ENCODE measurements at places on chromosomes 7 and 10.

DNA sequence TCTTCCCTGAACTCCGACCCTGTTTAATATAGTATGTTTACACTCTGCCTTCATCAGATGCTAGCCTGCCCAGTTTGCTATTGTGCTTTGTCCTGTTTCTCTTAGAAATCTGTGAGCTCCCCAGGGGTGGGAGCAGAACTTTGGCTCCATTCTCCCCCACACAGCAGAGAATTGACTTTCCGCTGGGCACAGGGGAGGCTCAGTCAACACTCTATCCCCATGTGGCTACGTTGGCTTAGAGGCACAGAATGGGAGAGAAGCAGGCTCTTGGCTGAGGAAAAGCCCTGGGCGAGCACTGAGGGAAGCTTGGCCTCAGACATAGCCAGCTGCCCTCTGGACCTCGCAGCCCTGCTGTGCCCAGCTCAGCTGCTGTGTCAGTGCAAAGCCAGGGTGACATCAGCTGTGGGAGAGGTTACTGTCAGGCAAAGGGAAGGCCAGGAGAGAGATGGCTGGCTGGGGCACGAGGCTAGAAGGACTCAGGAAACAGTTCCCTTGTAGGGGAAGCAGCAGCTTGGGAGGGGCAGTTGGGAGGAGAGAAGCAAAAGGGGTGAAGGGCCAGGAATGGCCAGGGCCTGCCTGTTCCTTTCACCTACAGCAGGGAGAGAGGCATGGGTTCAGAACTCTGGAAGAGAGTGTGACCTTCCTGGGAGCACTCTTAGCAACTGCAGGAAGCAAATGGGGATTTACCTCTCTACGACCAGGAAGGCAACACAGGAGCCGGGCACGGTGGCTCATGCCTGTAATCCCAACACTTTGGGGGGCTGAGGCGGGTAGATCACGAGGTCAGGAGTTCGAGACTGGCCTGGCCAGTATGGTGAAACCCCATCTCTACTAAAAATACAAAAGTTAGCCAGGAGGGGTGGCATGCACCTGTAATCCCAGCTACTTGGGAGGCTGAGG, 5.8 kb upstream of the SCD start:
- DNase-seq = no peak

GRCh38 chr7:65397730-65398142, 24.1 kb downstream of the ZNF92 start:
- DNase-seq = no peak

DNA sequence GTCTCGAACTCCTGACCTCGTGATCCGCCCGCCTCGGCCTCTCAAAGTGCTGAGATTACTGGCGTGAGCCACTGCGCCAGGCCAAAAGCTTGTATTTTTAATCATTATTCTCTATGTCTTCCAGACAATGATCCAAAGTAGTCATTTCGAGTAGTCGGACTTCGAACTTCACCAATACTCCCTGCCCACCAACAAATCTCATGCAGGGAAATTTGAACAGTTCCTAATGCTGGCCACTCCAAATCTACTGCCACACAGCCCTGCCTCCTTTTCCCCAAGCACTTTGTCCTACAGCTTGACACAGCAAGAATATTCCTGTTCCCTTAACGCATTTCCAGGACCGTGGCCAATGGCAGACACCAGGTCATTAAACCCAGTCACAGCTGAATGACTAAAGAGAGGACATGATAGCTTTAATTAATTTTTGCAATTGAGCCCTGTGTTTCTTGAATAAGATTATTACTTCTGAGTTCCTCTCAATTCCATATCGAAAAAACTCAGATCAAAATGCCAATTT, 142.3 kb upstream of the NRP1 start:
- no peak for DNase-seq

GRCh38 chr10:16945593-16945992, 128.4 kb upstream of the RSU1 start:
- DNase-seq = no peak

GRCh38 chr7:55129541-55130394, 111.0 kb downstream of the EGFR start:
- no peak for DNase-seq

DNA sequence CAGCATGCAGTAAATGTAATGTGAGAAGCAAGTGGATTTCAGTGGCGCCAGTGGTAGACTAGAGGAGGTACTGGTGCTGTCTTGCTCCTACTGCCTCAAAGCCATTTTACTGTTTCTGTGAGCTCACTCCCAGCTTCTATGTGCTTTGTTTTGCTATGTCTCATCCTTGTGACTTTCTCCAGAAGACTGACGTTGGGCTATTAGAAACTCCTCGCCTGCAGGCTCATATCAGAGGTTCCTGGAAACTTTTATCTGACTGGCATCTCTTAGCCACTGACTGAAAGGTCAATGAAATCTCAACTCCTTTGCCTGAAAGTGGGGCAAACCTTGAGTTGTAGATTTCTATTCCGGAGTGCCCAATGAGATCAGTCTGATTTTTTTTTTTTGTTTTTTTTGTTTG, 66.4 kb upstream of the SORCS1 start:
- no peak for DNase-seq

DNA sequence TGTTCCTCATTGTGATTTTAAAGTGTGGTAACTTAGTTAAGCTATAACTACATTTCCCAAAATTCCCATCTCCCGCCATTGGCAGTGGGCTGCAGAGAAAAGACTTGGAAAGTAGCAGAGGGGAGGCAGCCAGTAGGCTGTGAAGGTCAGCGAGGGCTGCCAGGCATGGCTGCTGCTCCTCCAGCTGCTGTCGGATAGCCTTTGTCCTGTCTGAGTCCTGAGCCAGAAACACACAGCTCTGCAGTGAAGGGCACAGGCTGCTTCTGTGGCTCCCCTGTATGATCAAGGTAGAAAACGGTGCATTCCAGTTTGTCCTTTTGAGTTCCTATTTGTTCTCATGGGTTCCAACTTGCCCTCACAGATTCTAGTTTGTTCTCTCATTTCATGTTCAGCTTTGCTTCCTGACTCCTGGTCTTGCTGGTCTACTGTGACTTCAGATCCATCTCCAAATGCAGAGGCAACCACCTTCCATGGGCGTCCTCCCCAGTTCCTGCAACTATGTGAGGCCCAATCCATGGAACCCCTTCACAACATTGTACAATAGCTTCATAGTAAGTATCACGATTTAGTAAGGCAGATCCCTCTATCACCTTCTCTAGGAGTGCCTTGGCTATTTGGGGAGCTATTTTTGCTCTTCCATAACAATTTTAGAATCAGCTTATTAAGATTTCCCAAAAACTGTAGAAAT, 31.7 kb downstream of the SYPL1 start:
- no peak for DNase-seq

- DNase-seq = no peak
Measured at GRCh38 chr7:16795624-16796023, 9.2 kb downstream of the AGR2 start.

DNA sequence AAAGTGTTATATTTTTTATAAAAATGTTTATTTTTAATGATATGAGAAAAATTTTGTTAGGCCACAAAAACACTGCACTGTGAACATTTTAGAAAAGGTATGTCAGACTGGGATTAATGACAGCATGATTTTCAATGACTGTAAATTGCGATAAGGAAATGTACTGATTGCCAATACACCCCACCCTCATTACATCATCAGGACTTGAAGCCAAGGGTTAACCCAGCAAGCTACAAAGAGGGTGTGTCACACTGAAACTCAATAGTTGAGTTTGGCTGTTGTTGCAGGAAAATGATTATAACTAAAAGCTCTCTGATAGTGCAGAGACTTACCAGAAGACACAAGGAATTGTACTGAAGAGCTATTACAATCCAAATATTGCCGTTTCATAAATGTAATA, 64.8 kb upstream of the CAPZA2 start:
- no peak for DNase-seq

GRCh38 chr10:36647540-36647939, 477.9 kb upstream of the ANKRD30A start:
- DNase-seq = no peak

DNA sequence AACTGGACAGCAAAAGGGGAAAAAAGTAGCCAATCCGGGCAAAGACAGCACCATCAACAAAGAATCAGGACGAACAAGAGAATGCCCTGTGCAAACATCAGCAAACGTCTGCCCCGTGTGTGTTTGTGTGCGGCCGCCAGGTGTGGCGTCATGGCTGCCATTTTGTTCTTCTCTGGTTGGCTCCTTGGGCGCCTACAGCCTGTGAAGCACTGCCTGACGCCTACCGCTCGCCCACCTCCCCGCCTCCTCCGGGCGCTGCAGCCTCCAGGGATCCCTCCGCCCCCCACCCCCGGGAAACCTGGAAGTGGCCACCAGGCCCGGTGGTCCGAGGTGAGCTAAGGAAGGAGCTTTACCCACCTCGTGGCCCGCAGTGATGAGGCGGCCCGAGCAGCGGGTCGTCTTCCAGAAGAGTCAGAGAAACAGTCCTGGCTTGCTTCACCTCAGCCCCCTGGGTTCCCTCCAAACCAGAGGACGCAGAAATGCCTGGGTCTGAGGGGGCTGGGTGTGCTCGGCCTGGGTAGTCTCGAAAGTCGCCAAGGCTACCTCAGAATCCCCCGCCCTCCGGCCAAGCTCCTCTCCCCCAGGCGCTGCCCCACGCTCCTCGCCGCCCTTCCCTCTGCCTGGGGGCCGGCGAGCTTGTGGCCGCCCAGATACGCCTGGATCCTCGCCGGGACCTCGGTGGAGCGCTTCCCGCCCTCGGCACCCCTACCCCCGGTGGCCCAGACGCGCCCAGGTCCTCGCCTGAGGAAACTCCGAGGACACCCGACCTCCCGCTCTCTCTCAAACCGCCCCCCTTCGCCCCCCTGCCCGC, 61.8 kb upstream of the IL6 start:
- no peak for DNase-seq

DNA sequence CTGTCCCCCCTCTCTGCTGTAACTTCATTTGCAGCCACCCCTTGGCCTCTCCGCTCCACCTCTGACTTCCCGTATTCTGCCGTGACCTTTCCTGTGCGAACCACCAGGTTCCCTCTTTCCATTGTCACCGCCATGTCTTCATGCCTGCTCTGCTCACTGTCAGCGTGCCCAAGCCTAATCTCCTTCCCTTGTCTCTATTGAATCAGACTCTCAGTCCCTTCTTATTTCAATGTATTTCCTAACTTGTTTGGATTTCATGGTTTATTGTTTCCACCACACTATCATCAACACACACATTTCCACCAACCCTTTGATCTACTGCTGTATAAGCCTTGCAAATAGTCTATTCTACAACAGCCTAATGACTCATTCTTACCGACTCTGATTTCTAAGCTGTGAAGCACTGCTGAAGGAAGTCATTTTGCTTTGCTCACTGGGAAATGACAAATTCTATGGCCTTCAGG, 30.0 kb upstream of the INHBA start:
- no peak for DNase-seq

- no peak for DNase-seq
Measured at GRCh38 chr7:139118234-139118804, 8.8 kb upstream of the ZC3HAV1 start.

GRCh38 chr7:134709197-134709596, 62.5 kb downstream of the BPGM start:
- DNase-seq = no peak

- no peak for DNase-seq
Measured at GRCh38 chr10:12455766-12456165, 106.4 kb downstream of the CAMK1D start.

- no peak for DNase-seq
Measured at GRCh38 chr7:92360387-92360786, 86.9 kb upstream of the GATAD1 start.

DNA sequence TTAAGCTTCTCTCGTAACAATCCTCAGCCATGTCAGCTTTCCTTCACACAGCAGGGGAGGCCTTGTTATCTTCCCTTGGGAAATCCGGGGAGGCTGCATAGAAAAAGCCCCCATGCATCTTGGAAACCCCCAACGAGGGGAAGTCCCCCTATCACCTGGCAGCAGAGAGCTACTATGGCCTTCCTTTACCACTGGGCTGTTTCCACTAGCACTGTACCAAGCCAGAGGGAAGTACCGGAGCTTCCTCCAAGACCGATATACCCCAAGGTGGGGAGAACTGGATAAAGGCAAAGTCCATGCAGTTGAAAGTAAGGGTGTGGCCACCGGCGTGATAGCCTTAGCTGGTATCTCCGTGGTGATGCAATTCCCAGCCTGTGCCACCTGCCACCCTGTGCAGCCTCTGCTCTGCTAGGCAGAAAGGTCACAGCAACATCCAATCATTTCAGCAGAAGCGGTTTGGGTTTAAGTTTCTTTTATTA, 4.4 kb upstream of the CLIP2 start:
- no peak for DNase-seq

GRCh38 chr10:69214666-69215131, 5.4 kb upstream of the HKDC1 start:
- no peak for DNase-seq

DNA sequence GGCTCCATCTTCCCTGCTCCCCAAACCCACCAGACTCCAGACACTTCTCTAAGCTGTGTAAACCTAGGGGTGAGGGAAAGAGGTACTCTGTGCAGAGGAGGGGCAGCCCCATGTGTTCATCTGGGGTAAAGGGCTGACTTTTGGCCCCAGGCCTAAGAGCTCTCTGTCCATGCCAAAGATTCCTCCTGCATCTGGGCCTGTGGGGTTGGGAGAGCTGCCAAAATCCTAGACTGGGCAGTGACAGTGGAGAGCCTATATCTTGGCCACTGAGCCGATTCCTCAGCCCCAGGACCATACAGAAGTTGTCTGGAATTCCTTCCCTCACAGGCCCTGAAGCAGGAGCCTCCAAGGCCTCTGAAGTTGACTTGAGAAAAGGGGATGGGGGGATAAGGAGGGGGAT, 25.3 kb upstream of the LEP start:
- DNase-seq = no peak

- DNase-seq = no peak
Measured at GRCh38 chr7:17552952-17553351, 254.5 kb downstream of the AHR start.

GRCh38 chr7:117711556-117711955, 161.7 kb downstream of the CTTNBP2 start:
- no peak for DNase-seq

DNA sequence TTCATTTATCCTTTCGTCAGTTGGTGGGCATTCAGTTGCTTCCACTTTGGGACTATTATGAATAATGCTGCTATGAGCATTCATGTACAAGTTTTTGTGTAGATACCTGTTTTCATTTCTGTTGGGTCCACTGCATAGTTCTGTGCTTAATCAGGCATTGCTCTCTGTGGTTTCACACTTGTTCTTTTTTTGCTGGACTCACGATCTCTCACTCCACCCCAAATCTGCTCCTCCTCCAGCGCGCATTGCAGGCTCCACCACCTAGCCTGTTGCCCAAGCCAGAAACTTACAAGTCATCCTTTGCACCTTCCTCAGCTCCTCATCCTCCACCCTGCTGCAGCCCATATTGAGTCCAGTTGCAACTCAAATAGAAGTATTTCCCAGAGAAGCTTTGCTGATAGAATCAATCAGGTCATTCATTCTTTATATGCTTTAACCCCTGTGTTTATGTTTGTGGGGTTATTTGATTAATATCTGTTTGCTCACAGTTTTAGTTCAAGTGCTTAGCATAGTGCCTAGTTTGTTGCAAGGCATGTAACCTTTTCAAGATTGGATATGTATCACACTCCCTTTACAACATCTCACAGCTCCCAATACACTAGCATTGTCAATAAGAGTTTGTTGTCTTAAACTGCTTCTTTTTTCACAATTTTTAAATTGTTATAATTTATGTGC, 16.6 kb upstream of the AFAP1L2 start:
- no peak for DNase-seq
